ENCODE measurements at places on chromosomes 7 and 10.

DNA sequence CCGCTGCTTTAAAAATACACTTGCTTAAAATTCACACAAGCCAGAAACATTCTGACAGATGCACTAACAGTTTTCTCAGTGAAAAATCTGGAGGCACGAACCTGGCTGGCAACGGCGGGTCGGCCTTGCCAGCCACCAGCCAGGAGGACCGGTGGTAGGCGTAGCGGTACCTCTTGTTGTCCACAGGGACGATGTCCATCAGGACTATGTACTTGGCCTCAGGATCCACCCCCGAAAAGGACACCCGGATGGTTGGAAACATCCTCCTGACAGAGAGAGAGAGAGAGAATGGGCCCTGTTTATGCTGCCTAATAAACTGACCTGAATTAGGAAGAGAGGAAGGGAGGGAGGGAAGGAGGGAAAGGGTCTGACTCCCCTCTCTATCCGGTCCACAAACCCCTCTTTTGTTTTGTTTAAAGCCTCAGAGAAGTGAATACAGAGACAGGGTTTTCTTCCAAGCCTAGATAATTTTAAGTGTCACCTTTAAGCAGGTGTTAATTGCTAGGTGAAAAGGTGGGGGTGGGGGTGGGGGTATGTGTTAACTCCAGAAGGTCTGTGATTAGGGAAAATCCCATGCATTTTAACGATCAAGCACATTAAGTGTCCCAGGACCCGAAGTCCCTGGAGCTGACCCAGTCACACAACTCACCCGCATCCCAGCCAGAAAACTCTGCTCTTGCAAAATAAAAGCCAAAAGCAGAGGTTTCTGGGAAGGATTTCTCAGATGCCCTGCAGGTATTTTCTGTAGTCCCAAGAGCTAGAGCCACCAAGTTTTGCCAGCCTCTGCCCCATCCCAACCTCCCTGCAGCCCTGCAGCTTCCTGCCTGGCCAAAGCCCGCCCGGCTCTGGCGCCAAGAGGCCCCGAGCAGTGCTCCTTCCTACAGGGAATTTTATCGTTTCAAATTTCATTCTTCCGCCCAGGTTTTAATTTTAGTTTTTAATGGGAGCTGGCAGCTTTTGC, 5.0 kb downstream of the TBX20 start:
- no peak for DNase-seq

GRCh38 chr10:89295597-89295996, 6.2 kb upstream of the IFIT2 start:
- DNase-seq: no peak

DNA sequence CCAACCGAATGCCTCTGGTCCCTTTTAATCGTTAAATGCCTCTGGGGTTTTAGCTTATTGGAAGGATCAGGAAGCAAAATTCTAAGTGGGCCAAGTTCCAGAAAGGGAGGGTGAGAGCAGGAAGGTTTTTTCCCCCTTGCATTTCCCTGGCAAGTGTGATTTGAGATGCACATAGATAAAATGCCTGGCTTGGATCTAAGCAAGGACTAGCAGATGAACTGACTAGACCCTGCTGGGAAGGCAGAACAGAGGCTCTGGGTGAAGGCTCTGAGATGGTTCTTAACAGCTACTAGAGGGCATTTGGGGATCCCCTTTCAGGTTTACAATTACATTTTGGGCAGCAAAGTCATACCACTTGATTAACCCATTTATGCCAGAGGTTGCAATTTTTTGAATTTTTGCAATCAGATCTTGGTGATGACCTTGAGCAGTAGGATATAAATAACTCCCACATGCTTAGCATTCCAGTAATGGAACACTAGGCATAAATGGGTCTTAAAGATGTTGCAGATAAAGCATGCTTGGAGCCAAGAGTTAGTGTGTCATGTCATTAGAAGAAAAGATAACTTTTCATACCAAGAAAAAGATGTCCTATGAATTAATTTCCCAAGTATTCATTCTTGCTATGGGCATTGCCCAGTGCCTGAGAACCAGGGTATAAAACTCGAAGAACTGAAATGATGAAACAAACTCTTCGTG, 205.9 kb downstream of the SEC23IP start:
- DNase-seq: no peak

DNA sequence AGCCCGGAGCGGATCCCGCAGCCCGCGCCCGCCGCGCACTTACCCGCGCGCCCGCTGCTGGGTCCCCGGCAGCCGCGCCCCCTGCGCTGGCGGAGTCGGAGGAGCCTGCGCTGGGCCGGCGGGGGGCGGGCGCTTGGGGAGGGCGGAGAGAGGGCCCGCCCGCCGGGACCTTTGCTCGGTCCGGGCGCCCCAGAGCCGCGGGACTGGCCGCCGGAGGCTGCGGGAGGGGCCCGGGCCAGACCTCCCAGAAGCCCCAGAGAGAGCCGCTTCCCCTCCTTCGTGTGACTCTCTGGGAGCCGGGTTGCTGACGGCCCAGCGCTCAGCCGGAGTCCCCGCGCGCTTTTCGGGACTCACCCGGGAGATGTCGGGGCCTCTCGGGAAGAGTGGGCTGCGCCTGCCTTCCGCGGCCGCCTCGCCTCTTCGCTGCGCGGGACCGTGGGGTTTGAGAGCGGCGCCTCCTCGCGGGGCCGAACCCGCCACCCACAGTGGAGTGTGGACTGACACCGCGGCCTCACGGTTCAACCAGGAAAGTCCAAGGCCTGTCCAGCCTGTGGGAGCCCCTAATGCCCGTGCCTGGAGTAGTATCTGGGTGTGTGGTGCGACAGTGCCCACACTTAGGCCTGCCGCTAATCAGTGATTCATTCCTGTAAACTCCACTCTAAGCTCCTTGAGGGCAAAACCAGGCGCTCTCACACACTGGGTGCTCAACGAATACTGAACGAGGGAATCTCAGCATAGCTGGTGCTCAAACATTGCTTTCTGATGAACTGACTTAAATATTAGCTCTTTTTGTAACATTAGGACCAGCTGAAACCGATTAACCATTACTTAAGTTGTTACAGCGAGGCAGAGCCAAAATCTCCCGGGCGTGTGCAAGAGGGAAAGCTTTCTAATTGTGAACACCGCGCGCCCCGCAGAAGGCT, at the start of gene GSDME:
TSS of gene GSDME (minus strand) at position 112 of the 923 bp plus-strand sequence. CDS start 7,690 bp downstream, outside the sequence.
- no peak for DNase-seq

GRCh38 chr10:63965846-63966245, 444.6 kb downstream of the REEP3 start:
- DNase-seq: no peak

DNA sequence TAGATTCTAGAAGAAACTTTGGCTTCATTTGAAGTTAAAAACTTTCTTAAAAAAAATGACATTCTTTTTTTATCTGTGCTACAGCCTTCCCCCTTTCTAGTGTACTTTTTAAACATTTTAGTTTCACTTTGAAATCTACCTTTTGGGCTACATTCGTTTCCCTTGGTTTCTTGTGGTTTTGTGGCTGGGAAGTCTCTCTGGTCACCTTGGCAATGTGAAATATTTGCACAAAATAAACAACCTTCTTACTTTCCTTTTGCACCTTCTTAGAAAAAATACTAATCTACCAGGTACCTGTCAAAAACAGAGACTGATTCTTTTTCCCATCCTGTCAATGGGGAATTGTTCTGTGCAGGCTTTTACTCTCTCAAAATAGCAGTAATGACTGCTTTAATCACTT, 350.2 kb downstream of the GATA3 start:
- no peak for DNase-seq

DNA sequence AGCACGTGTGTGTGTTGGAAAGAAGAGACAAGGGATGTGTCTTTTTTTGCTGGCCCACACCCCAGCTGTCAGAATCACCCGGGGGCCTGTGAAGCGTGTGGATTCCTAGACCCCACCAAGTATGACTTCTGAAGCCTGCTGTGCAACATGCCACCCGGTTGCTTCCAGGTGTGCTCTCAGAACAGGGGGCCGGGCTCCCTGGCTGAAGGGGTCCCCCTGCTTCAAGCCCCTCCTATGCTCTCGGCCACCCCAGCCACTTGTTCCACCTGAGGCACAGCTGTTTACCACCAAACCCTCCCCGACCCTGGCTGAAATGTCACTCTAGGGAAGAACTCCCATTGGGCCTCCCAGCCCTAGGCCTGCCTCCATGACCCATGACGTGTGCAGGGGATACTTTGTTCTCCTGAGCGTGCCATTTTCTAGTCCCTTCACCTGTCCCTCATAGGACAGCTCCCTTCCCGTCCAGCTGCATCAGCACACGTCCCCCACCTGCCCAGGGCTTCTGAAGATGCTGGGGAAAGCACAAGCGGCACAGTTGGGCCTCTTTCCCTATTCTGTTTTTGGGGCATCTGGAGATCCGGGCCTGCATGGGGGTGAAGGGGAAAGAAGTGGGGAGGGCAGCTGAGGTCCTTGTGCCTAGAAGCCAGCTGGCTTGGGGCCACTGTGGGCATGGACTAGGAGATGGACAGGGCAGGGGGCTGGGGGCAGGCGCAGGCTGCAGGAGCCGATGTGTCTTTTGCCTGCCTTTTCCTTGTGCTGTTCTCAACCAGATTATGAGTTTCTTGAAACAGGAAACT, 33.3 kb downstream of the CRHR2 start:
- no peak for DNase-seq

All from stimulated activated CD8-positive, alpha-beta memory T cell treated with anti-CD3 and anti-CD28 coated beads, Interleukin-7, amount 100 ng/mL, for 4 hours (primary cell).